Cardiac septum (tissue), 1 donor: ENCODE measurements at places on chromosomes 2 and 18. TPM values are rescaled to one million over a fixed set of nuclear protein-coding genes. Genes with fewer than 3 reads are reported as not detected.

GRCh38 chr2:38517284-38517683, 85.4 kb downstream of the HNRNPLL start:
- no peak for DNase-seq

STK16 gene
- 16.3 TPM for total RNA-seq

DNA sequence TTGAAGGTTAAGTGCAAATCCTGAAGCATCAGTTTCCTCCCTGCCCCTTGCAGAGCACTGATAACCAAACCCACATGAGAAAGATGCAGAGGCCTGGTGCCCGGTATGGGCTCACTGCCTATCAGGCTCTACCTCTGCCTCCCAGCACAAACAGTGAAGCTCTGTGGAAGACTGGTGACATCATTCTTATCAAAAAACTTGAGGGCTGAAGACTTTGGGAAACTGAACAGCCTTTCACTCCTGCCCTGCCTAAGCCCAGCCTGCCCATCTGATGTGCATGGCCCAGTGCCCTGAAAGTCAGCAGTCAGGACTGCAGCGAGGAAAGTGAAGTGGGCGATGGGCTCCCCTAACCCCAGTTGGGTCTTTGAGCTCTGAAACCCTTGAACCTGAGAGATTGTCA, 174.8 kb upstream of the ARL4C start:
- DNase-seq = no peak

DNA sequence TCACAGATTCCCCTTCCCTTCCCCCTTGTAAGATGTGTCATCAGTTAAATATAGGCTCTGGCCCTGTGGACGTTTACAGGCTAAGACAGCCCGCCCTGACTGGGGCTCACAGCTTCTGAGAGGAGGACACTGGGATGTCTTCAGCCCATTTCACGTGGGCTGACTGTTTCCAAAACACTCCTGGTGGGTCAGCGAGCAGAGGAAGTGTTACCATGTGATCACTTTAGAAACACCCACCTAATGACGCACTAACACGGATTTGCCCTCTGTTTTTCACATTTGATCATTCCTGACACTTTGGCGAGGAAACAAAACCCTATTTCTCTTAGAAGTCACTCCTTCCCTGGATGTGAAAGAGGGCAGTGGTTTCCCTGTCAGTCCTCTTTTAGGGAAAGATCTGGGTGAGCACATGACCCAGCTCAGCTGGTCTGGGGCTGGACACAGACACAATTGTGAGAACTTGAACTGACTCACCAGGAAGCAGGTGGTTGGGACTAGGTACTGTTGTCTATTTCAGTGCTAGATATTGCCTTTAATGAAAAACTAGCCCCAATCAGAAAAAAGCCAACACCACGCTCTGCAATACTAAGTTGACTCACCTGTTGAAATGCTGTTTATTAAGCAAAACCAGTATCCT, 38.8 kb downstream of the BMP10 start:
- peak; percentile 84 for DNase-seq

- DNase-seq = no peak
Observed at GRCh38 chr2:39504790-39505335, 67.8 kb upstream of the MAP4K3 start.

DNA sequence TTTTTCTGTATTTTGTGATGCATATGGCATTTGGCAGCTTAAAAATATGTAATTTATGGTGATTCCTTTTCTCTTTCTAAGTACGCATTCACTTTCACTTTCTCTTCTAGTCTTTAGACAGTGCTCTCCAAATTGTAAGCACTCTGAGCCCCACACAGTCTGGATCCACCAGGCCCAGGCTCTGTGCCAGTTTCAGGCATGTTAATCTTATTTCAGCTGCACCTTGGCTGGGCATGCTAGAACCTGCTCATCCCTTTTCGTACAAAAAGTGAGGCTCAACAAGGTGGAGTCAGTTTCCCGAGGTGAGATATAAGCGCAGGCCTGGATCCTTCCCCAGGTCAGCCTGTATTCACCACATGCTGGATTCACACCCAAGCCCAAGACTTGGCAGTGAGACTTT, 203.9 kb downstream of the MTX2 start:
- DNase-seq = no peak

TDRD15 gene
- total RNA-seq = not detected

NDC80 gene
- 0.57 TPM for total RNA-seq

- no peak for DNase-seq
Observed at GRCh38 chr2:191301971-191302370, 56.8 kb downstream of the MYO1B start.

DNA sequence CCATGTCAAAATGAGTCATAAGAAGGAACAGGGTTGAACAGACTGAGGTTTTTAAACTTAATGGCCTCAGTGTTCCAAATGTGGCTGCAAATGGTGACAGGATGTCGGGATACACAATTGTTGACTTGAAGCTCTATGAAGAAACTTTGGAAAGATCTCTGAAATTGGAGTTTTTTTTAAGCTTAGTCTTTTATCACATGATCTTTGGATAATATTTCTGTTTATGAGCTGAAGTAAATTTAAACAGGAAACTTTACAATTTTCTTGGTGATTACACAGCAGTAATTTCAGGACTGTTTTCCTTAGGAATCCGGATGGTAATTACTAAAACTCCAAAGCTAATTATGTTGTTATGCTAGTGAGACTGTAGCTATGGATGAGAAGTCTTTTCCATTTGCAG, 199.1 kb upstream of the NRXN1 start:
- no peak for DNase-seq

DNA sequence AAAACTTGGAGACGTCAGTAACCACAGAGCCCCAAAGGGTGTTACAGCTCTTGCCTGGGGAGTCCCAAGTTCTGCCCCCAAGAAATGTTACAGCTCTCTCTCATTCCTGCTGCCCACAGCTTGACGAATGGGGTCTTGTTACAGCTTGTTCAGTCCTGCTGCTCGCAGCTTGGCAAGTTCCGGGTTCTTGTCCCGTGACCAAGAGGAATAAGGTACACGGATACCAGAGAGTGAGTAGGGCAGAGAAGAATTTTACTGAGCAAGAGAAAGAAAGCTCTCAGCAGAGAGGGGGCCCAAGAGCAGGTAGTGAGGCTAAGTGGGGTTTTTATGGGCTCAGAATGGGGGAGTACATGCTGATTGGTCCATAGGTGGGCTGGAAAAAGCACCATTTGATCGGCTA, 27.2 kb downstream of the SLC39A6 start:
- DNase-seq = no peak

DNA sequence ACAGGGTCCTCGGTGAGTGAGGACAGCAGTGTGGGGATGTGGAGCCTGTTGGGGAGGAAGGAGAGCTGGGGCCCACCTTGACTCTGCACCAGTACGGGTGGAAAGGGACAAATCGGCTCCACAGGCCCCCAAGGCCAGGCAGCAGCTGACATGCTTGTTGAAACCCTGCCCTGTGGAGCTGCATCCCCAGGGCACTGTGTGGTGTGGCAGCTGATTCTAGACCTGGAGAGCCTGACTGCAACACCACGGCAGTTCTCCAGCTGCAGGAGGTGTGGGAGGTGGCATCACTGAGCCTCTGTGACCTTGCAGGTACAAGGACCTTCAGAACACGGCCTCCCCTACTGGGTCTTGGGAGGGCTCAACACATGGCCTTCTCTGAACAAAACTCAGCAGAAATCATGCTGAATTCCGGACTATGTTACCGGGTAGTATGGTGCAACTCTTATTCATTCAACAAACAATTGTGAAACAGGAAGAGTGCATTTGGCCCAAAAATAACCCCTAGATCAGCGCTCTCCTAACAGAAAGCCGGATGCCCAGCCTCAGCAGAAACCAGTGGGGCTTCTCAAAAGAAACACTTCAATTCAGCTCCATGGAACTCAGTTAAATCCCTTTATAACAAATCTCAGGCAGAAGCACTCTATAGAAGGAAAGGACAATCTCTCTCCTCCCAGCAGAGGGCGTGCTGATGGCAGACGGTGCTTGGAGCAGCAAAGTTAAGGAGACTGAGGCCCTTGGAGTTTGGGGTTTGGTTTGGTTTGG, 104.4 kb upstream of the SALL3 start:
- no peak for DNase-seq

DNA sequence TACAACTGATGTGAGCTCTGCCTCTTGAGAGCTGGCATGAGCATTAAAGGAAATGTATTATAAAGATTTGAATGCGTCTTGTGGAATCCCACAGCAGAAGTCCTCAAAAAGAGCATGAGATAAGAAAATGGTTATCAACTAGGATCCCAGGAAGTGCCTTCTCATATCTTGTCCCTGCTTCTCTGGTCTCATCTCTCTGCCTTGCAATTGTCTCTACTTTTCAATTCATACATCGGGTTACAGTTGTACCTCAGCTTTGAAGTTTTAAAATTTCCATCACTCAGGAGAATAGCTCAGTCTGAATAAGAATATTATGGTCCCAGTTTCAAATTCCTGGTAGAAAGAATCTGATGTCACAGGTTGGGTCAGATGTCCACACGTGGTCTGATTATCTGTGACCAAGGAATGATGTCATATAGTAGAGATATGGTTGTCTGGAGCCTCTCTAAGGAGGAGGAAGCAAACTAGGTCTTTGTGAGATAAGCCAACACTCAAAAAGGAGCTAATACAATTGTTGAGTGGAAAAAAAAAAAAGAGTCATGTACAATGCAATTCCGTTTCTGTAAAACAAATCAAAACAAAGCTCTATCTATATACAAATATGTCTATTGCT, 21.7 kb upstream of the CCDC88A start:
- no peak for DNase-seq

DNA sequence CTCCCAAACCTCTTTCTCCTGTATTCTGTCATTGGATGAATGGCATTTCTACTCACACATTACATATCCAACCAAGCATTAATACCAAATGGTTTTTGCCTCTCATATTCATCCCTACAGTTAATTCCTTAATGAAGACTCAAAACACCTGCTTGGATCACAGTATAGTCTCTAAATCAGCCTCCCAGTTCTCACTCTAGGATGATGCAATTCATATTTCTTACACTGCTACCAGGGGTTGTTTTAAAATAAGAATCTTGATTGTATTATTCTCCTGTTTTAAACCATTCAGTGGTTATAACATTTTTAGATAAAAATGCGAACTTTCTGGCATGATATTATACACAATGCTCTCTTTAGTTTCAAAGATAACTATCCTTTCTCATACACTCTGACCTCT, 281.4 kb upstream of the ZEB2 start:
- DNase-seq = no peak

- DNase-seq = no peak
Observed at GRCh38 chr18:48732767-48733424, 194.1 kb downstream of the CTIF start.

GRCh38 chr2:190713471-190713870, 64.6 kb downstream of the NAB1 start:
- no peak for DNase-seq
